ENCODE measurements at places on chromosomes 1 and 21. TPM values are rescaled to one million over a fixed set of nuclear protein-coding genes. Genes with fewer than 3 reads are reported as not detected.

- DNase-seq, result no peak
These were observed 264.5 kb upstream of the CAMK1G start for GRCh38 chr1:209319057-209319432.

DNA sequence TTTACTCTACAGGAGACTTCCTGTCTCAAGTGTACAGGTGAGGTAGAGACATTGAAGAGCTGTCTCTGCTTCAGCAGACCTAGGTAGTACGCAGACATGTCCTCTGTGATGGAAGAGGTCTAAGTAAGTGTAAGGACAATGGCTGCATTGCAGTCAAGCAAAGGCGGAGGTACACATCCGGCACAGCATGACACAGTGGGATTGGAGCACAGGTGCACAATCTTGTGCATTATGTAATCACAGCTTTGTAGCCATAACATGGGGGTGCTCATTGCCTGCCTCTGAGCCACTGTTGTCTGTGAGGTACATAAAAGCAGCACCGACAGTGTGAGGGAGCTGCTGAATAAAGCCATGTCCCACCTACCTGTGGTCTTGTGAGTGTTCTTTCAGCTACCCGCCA lies 66.4 kb upstream of the CCDC190 start:
- DNase-seq, result no peak

DNA sequence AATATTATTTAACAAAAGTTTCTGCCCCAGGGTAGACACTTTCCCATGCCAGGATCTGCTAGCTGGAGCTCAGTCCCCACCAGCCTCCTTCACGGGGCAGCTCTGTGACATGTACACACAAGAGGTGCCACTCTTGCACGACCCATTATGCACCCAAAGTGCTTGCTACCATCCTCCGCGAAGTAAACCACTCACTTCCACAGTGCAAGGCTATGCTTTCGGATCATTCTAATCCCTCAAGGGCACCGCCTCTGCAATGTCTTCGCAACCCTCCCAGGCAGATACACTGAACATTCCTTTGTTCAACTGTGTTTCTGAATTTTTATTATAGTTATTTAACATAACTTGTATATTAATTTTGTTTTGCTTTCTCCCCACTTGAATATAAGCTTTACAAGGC lies 303.8 kb downstream of the VAV3 start:
- DNase-seq, result no peak

GRCh38 chr1:110155878-110156522 lies 5.7 kb downstream of the SLC6A17 start:
- DNase-seq, result peak; percentile 77

GRCh38 chr1:244599937-244600350 lies 53.0 kb upstream of the DESI2 start:
- DNase-seq, result peak; percentile 12

DNA sequence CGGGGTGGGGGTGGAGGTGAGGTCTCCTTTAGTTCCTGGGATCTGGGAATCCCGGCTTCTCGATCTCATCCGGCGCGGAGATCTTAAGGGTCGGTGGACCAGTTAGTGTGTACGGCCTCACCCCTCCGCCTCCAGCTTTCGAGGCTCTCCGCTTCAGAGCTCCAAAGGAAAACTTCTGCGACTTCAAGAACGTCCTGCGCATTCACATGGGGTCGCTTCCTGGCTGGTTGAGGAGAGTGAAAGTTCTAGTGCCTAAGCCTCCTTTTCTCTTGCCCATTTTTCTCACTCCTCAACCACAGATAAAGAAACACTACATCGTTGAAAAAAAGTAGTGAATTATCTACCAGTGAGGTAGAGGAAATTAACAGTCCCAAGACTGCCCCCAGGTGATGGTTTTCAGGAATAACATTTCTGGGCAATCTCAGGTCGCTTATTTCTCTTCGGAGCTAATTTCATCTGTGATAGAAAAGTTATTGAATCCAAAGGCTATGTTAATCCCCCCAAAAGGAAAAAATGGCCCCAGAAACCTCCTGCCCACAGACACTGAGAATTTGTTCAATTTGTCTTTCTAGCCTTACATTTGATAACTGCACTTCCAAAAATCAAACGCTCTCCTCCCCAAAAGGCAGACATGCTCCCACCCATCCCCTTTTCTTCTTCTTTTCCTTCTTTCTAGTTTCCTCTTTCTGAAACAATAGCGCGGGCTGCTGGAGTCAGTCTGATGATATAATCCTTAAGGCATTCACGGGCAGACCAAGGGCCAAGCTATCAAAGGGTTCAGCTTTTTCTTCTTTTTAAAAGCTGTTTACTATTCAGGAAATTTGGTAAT lies 20.6 kb upstream of the TBX15 start:
- DNase-seq, result no peak

The CNTN2 gene
- total RNA-seq, result 0.51 TPM

The CPTP gene
- 41.2 TPM for total RNA-seq

The DNAI4 gene
- total RNA-seq, result 14.8 TPM

The BEST4 gene
- 94.0 TPM for total RNA-seq

The COL24A1 gene
- total RNA-seq, result 6.2 TPM

The C1orf226 gene
- total RNA-seq, result 30.0 TPM

Measured in mucosa of descending colon (tissue), 3 donors.